NCI-H187 (cell line): ENCODE measurements at places on chromosomes 16 and 17.

GRCh38 chr17:74803971-74804370 is 27.8 kb upstream of the NAT9 start:
- DNase-seq = no peak

DNA sequence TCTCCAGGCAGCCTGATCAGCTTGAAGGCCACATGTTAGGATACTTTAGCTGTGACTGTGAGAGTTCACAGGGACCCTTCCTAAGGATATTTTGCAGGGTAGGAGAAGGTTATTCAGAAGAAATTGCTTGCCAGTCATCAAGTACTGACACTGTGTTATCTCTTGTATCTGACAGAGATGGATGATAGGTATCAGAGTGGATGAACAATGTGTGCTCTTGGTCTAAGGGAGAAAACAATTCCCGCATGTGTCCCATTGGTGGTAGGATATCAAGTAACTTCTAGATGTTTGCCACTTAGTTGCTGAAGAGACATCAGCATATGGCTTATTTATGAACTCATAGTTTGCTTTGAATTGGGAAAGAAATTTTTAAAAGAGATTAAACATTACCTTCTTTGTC is 219.3 kb downstream of the SPECC1 start:
- DNase-seq = no peak

DNA sequence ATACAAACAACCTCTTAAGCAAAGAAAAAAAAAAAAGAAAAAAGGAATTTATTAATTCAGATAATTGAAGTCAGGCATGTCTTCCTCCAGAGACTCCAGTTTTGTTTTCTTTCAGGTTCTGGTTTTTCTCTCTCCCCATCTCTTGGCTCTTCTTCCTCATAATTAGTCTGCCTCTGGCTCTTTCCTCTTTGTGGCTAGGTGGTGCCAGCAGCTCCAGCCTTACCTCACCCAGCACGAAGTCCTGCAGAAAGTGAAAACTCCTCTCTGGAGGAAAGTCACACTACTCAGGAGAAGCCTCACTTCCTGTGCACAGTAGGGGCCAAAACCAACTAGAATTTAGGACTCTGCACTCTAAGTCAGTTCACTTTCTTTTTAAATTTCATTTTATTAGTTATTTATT is 10.3 kb upstream of the NFAT5 start:
- no peak for DNase-seq

- DNase-seq = peak; percentile 25
Measured at GRCh38 chr17:41917679-41918313, 955 bp downstream of the ACLY start.

GRCh38 chr17:57762452-57763395 is 17.6 kb upstream of the CCDC182 start:
- no peak for DNase-seq

GRCh38 chr17:74408262-74408661 is 23.6 kb upstream of the GPRC5C start:
- no peak for DNase-seq
